GDM1 (cell line): ENCODE measurements at places on chromosomes 1 and 21.

GRCh38 chr1:11350265-11350664 lies 77.3 kb downstream of the UBIAD1 start:
- peak; percentile 27 for DNase-seq

DNA sequence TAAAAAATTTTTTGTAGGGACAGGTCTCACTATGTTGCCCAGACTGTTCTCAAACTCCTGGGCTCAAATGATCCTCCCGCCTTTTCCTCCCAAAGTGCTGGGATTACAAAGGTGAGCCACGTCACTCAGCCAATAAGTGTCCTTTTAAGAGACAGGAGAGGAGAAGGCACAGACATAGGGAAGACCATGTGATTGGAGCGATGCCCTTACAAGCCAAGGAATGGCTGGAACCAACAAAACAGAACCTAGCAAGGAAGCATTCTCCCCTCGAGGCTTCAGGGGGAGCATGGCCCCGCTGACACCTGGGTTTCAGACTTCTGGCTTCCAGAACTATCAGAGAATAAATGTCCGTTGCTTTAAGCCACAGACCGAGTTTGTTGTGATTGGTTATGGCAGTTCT lies 37.0 kb downstream of the NDUFS5 start:
- no peak for DNase-seq

GRCh38 chr1:43625063-43625780 lies 24.7 kb upstream of the KDM4A start:
- no peak for DNase-seq

DNA sequence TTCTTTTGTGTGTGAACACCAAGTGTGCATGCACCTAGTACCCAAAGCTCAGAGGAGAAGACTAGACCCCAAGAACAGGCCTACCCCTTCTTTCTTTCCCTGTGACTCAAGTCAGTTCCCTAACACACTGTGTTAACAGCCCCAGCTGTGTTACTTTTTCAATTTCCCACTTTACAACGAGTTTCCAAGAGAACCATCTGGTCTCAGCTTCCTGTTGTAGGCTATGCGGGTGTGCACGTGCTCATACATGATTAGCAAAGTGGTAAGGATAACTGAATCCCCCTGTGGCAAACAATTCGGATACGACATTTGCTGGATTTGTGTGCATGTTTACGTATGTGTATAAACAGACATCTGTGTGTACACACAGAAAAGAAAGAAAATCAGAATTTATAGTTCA lies 17.9 kb downstream of the IFNAR2 start:
- DNase-seq, result no peak

- DNase-seq, result no peak
Measured at GRCh38 chr1:152886085-152886484, 8.0 kb downstream of the SMCP start.

DNA sequence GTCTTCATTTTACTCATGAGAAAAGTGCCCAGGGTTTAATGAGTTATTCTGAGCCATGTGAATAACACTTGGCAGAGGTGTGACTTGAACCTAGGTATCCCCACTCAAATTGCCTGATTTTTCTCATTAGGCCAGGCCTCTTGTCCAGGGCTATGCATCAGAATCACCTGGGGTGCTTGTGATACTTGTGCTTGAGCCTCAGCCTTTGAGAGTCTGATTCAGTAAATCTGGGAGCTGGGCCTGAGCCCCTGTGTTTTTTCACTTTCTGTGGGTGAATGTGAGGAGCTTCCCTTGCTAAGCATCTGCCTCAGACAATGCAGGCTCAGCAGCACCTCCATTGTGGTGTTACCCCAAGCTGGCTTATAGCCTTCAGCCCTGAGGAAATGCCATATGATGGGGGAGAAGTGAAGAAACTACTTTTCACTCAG lies 127.1 kb downstream of the S1PR1 start:
- no peak for DNase-seq

DNA sequence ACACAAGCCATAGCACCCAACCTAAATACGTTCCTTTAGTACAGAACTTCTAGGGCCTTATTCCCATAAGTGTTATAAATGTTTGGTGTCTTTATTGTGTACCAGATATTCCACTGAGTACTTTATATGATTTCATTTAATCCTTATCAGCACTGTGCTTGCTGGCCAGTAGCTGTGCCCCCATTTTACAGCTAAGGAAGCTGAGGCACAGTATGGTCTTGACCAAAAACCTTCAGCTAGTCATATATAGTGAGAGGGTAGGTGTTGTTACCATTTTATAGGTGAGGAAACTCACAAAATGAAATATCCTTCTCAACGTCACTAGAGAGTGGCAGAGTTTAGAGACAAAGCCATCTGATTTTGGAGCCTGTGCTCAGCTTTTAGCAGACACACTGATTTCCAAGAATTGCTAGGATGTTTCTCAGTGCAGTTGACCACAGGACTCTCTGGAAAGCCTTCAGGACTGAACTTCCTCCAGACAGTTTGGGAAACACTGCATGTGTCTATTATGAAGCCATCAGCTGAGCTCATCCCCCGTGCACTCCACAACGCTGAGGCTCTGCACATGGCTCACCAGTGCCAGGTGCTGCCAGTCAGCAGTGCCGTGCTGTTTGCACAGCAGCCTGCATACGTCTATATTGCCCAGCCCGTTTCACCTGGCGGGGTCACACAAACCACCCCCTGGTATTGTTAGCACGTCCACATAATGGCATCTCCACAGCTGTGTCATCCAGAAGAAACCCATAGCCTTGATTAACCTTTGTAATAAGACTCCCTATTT lies 15.4 kb downstream of the NPPA start:
- DNase-seq, result no peak

- no peak for DNase-seq
Measured at GRCh38 chr1:44609412-44609767, 64.9 kb downstream of the TMEM53 start.

- DNase-seq, result no peak
Measured at GRCh38 chr1:100461222-100461621, 76.7 kb upstream of the GPR88 start.

- no peak for DNase-seq
Measured at GRCh38 chr1:154583773-154584172, 16.2 kb downstream of the CHRNB2 start.

DNA sequence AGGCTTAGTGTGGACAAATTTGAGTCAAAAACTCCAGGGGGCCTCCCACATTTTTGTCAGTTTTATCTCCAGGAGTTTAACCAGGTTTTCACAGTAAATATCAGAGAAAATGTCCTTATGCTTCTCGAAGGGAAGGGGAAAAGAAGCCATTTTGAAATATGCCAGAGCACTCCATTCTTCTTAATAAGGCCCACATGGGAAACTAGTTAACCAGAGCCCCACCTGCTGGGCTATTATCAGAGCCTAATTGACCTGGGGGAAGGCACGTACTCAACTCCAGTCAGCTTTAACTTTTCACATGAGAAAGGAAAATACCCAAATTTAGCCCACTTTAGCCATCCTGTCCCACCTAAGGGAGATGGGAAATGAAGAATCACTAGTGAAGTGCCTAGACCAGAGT lies 296.3 kb downstream of the PTBP2 start:
- DNase-seq, result no peak

DNA sequence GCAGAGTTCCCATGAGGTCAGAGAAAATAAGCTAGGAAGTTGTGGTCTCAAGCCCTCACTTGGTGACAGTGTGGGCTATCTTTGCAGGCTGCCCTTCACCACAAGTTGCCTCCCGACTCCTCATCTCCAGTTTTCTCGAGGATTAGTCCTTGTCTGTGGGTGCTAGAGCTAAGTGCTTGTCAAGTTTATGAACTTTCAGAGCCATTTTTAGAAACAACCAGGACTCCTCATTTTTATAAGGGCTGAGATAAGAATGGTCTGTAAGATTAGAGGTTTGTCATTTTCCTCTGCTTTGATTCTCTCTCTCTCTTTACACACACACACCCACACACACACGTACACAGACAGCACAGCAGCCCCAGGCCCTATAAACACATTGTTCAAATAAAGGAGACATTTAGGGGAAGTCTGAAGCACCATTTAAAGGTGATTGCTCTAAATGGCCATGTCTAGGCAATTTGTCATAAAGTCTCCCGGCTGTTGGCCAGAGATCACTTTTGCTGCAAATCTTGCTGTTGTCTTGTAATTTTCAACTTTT lies 127.2 kb downstream of the LACTBL1 start:
- DNase-seq, result peak; percentile 14

DNA sequence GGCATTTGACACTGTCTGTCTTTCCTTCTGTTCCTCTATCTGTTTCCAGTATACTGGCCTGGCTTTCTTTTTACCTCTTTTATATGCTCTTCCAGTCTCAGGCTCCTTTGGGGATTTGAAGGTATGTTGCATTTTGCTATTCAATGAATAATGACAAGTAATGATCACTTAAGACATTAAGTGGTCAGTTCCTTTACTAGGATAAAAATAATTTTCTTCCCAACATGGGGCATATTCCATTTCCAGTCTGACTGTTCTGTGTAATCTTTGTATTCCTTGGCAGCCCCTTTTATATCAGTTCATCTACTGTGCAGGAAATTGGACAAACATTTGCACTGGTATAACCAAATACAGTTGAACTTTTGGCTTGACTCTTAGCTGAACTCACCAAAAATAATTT lies 15.6 kb downstream of the METTL18 start:
- no peak for DNase-seq

DNA sequence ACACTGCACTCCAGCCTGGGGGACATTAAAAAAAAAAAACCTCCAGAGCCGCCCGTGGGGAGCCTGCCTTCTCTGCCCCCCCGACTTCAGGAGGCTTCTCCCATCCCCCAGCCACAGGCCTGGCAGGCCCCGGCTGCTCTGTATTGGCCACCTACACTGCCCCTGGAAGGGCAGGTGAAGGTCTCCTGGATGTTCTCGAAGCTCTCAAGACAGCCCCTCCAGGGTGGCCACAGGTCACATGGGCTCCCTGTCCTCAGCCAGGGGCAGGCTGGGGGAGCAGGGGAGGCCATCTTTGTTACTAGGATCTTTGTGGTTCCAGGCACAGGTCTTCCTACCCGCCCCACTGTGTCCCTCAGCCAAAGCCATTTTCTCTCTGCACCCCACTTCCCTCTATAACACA lies 32.8 kb downstream of the PADI6 start:
- no peak for DNase-seq

DNA sequence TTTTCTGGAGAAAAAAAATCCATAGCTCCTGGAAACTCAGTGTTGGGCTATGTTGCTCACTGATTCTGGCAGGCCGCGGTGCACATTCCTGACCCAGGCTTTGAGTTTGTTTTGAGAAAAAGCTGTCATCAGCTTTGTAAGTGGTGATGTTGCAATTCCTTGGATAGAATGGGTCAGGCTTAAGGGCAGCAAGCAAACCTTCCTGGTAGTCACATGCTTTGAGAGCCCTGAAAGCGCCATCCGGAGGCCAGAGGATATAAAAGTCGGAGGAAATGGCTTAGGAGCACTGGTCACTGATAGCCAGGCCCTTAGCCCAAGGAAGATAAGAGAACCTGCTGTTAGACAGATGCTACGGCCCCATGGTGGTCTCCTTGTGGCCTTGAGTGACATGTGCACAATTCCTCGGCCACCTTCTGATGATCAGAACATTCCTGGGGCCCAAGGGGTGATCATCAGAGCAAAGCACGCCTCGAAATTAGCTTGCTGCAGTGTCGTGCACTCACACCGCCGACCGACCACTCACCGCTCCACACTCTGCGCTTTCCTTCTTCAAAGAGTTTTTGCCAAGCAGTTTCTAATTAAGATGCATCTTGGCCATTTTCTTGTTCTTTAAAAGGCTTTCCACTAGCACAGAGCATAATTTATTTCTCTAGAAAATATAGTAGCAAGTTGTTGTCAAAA lies 78.6 kb downstream of the MAN1C1 start:
- no peak for DNase-seq

DNA sequence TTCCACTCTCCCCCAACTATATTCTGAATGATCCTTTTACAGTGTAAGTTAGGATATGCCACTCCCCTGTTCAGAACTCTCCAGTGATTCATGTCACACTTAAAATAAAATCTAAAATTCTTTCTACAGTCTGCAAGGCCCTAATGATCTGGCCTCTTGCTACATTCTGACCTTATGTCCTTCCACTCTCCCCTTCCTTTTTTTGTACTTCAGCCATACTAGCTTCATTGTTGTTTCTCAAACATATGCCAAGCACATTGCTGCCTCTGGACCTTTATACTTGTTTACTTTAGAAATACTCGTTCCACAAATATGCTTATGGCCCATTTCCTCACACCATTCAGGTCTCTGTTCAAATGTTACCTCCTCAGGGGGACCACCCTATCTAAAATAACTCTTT lies 14.8 kb upstream of the PSMA5 start:
- DNase-seq, result no peak

DNA sequence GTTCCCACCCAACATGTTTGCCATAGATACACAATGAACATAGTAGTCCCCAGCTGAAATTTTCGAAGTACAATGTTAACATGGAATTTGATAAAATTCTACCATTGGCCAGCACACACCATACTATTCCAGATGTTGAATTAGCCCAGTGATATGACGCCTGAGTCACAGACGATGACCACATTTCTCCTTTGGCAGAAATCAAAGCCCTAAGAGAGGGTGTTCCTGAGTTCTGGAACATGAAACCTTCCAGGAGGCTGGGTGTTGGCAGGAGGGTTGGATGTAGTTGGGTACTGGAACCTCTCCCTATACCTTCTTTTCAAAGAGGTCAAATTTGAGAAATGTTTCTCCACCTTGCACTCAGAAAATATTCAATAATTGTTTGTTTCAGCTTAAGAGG lies 37.8 kb downstream of the LPAR3 start:
- DNase-seq, result no peak

DNA sequence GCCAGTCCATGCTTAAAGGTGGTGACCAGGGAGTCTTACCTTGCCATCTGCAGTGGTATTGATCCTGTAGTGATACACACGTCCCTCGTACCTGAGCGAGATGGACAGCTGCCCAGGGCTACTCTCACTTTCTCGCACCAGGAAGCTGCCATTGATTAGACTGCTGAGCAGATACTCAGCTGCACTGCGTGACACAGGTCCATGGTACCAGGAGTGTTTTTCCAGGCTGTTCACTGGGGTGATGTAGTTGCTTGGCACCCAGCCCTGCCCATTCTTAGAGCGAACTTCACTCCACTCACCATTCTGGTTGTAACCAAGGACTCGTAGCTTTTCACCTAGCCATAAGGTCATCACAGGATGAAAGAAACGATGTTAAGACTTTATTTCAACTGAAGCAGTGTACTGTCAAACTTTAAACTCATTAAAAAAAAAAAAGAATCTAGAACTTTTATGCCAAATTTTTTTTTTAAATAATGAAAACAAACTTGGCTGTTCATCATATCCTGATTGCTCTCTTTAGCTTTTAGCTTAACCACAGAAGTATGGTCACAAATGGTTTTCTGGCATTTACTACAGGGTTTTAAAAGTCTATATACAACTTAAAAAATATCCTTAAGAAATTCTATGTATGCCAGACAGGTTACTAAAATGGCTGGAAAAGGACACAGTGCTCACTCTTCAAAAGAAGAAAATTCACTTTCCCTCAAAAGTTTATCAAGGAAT lies 44.6 kb downstream of the TOR3A start:
- DNase-seq, result no peak

- DNase-seq, result no peak
Measured at GRCh38 chr1:48115835-48116234, 106.7 kb upstream of the SLC5A9 start.

DNA sequence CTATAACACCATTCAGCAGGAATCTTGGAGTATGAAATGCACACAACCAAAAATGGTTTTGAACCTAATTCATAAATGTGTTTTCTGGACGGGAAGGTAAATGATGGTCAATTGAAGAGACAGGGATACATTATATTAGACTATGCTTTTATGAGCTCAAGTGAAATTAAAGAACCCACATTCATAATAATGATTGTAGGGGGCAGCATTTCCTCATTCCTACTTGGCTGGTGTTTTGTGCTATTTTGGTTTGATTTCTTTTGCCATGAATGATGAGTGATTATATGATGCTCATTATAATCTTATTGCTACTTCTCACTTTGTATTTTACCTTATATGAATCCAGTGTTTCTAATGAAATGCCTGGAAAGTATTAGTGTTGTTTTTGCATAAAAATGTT lies 372 bp downstream of the OR2L3 start:
- DNase-seq, result no peak
